Hematopoietic multipotent progenitor cell (in vitro differentiated cells): ENCODE measurements at places on chromosomes 4 and X. TPM values are rescaled to one million over a fixed set of nuclear protein-coding genes. Genes with fewer than 3 reads are reported as not detected.

DNA sequence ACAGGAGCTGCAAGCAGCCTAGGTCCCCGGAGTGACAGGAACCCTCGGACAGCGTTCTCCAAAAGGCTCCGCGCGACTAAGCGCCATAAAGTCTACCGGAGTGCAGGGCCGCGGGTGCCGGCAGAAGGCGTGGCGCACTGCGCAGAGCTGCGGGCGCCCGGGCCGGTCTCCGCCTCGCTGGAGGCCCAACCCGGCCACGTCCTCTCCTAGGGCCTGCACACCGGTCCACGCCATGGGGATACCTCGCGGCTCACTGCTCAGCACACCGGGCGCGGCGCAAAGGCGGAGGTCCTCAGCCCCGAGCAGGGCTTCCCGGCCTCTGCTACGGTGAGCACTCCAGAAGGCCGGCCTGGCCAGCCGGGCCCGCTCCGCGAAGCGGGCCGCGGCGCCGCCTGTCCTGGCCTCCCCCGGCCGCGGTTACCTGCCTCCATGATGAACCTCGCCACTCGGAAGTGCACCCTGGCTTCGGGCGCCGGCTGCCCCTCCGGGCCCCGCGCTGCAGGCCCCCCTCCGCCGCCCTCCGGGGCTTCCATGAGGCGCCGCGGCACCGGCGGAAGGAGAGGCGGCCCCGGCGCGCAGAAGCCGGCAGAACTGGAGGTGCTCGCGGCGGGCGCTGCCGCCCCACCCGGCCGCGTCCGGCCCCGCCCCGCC is at the start of gene CCNQ:
Gene CCNQ, minus strand, starts transcription at position 599 of the 651 bp plus-strand sequence. Its CDS starts 66 bp downstream, at position 533.
- DNase-seq = peak; percentile 31

The DACH2 gene
- not detected for total RNA-seq

- DNase-seq = no peak
Measured at GRCh38 chr4:92120810-92121498, 182.8 kb upstream of the GRID2 start.

GRCh38 chr4:57154191-57154590 is 44.0 kb upstream of the IGFBP7 start:
- no peak for DNase-seq

DNA sequence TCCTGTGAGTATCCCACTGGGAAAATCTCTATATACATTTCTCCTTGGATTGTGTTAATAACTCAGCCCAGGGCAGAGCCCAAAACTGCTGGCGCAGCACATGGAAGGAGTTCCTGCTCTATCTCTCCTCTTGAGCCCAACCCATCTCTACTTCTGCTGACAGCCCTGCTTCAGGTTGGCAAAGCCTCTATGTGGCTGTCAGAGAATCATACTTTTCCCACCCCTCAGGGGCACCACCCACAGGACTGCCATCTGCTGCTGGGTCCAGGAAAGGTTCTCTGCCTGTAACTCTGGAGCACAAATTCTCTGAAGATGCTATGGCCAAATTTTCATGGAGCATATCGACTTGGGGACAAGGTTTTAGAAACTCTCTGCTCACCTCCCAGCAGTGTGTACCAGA is 278.5 kb upstream of the EMCN start:
- DNase-seq = no peak

- DNase-seq = no peak
Measured at GRCh38 chr4:135269125-135269890, 1067.7 kb upstream of the PABPC4L start.

- no peak for DNase-seq
Measured at GRCh38 chrX:42495139-42495538, 282.8 kb downstream of the PPP1R2C start.

The TRPC3 gene
- not detected for total RNA-seq

DNA sequence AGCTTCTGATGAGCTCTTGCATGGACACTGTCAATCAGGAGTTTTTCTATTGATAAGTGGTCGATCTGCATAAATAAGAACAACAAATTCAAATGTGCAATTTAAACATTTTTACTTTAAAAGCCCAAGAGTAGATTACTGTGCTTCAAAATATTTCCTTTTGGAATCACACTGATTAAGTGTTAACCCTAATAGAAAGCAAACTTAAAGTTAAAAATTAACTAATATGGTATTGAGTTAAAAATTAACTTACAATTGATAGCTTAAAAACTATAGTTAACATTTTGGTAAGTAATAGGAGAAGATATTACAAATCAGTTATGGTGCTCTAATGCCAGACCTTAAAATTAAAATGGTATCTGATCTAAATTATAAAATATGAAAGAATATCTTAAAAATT is 25.9 kb downstream of the MED14 start:
- DNase-seq = no peak

The GIMD1 gene
- not detected for total RNA-seq

DNA sequence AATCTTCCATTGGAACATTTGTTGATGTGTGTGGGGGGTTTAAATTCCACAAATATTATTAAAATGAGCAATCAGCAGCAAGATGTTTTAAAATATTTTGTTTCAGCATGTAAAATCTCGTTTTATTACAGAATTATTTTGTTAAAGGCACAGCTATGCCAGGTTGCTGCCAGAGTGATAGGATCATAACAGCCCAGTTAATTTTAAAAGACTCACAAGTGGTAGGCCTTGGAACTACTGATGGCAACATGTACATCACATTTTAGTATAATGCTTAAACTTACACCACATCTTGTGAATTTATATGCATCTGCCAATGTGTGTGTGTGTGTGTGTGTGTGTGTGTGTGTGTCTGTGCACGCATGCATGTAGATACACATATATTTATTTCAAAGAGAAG is 97.8 kb upstream of the SPRY1 start:
- no peak for DNase-seq

DNA sequence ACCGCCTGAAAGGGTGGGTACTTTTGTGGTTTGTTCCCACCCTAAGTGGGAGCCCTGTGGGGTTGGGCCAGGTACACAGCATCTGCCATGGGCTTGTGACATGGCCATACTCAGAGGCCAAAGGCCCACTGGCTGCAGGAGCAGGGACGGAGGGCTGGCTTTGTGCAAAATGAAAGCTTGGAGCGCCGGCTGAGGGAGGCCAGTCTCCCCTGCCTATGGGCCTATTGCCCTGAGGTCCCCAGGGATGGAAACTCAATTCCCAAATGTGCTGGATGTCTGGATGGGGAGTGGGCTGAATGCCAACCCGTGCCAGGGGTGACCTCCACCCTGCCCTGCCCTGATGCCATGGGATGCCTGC is 10.8 kb downstream of the ADRA2C start:
- DNase-seq = no peak

- DNase-seq = no peak
Measured at GRCh38 chr4:110480031-110480549, 4.1 kb downstream of the ENPEP start.

- no peak for DNase-seq
Measured at GRCh38 chr4:38686682-38687081, 22.7 kb downstream of the KLF3 start.
